HepG2 (cell line): ENCODE measurements at places on chromosomes 4 and X. TPM values are rescaled to one million over a fixed set of nuclear protein-coding genes. Genes with fewer than 3 reads are reported as not detected.

The XAGE2 gene
- not detected in 2 replicates for total RNA-seq

DNA sequence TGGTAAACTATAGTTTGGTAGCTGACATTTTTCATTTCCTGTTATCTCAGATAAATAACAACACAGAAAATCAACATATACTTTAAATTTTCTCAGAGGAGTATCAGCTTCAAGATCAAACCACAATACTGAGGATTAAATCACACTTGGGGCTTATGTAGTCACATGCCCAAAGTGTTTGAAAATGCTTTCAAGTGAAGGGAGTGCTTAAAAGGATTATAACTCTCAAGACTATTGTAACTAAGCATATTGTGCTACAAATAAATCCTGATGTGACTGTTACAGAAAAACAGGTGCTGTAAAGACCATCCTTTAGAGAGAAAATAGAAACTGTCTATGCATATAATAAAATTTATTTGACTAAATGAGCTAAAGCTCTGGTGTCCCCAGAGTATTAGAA is 887.6 kb downstream of the ADGRL3 start:
- DNase-seq: no peak

GRCh38 chrX:3348191-3348590 is 1.7 kb upstream of the MXRA5 start:
- no peak for DNase-seq

DNA sequence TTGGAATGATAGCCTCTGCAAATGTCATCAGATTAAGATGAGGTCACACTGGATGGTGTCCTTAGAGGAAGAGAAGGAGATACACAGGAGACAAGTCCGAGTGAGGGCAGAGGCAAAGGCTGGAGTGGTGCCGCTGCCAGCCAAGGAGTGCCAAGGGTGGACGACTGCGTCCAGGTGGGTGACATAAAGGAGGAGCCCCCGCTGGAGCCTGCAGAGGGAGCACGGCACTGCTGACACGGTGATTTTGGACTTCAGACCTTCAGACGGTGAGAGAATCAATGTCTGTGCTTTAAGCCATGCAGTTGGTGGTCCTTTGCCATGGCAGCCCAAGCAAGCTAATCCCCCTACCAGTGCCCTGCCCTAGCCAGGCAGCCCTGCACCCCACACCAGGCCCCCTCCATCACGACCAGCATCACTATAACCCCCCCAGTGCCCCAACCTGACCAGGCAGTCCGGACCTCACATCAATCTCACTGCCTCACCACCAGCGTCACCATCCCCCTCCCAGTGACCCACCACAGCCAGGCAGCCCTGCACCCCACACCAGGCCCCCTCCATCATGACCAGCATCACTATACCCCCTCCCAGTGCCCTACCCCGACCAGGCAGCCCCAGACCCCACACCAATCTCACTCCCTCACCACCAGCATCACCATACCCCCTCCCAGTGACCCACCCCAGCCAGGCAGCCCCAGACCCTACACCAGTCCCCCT is 130.0 kb downstream of the HMX1 start:
- no peak for DNase-seq
